ENCODE measurements at places on chromosomes 2 and 18.

GRCh38 chr2:143158551-143159485 lies 29.6 kb downstream of the ARHGAP15 start:
- DNase-seq: no peak

DNA sequence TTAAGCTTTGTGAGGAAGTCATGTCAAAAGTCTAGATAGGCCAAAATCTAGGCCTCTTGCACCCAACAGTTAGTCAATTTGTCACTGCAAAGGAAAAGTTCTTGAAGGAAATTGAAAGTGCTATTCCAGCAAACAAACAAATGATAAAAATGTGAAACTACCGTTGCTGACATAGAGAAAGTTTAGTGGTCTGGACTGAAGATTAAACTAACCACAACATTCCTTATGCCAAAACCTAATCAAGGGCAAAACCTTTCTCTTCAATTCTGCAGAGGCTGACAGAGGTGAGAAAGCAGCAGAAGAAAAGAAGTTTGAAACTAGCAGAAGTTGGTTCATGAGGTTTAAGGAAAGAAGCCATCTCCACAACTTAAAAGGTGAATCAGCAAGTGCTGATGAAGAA lies 44.0 kb upstream of the LRRTM4 start:
- no peak for DNase-seq

DNA sequence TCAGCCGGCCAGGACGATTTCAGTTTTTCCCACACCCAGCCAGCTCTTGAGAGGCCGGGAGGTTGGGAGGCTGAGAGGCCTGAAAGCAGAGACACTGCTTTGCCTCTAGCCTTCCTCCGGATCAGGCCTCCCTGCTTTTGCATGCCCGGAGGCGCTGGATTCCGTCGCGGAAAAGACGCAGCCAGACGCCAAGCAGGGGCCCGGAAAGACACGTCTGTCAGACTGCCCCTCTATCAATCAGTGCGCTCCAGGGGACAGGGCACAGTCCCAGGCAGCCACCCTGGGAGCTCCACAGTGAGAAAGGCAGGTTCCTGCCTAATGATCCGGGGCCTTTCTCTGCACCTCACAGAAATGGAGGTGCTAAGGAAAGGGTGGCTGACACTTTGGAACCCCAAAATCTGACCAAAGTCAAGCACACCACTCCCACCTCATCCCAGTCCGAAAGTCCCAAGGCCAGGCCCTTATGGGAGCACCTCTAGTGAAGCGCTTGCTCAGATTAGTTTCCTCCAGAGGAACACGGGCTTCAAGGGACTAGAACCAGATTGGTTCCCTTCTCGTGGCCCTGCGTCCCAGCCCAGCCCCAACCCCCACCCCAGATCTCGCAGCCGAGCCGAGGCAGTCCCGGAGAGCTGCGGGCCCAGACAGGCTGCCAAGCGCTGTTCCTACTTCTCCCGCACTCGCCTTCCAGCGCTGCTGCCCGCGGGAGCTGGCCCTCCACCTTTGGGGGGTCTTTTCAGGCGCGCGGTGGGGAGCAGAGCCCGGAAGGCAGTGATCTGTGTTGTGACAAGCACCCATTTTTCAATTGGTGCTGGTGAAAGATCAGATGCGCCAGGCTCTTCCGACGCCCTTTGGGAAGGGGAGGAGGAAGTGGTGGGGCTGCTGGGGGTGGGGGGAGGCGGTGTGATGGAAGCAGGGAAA lies 5.0 kb downstream of the DLX1 start:
- no peak for DNase-seq

DNA sequence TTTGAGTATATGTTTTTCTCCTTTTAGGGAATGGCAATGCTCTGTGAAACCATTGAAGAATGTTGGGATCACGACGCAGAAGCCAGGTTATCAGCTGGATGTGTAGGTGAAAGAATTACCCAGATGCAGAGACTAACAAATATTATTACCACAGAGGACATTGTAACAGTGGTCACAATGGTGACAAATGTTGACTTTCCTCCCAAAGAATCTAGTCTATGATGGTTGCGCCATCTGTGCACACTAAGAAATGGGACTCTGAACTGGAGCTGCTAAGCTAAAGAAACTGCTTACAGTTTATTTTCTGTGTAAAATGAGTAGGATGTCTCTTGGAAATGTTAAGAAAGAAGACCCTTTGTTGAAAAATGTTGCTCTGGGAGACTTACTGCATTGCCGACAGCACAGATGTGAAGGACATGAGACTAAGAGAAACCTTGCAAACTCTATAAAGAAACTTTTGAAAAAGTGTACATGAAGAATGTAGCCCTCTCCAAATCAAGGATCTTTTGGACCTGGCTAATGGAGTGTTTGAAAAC lies 82.3 kb downstream of the ACVR2A start:
- DNase-seq: no peak

DNA sequence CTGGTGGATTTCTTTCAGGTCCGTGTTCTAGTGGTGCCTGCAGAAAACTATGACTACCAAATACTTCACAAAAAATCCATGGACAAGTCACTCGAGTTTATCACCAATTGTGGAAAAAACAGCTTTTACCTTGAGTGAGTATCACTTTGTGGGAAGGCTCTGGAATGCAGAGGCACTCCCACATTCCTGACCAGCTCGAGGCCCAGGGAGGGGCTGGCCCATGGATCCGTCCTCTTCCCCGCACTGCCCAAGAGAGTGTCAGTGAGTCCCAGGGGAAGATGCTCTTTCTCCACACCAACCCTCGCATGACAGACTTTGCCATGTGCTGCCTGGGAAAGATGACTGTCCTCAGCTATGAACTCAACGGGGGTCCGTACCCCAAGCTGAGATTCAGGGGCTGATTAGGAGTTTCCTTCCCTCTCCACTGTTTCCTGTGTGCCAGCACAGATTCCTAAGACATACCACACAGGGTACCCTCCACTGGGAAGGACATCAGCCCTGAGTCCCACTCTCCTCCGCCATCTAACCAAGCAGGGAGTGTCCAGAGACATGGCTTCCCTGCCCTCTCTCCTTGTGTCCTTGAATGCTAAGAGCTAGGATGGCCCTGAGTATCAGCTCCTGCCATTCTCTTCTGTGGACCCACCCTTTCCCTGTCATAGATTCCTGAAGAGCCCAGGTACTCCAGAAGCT lies 155.9 kb downstream of the LAMA3 start:
- DNase-seq: no peak

DNA sequence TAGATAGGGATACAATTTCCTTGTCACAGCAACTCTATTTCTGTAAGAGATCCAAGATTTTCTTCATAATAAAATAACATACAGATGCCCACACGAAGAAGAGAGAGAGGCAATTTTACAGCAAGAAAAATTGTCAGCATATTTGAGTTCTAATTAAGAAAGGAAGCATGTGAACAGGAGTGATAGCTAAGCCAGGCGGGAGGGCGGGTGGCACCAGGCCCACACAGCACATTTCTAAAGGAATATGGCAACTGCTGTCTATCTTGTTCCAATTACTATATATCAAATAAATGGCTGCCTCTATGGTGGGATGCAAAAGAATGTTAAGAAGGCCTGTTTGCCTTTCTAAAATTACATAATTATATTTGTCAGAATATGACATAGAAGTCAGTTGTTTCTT lies 248.3 kb upstream of the DOK6 start:
- DNase-seq: no peak

DNA sequence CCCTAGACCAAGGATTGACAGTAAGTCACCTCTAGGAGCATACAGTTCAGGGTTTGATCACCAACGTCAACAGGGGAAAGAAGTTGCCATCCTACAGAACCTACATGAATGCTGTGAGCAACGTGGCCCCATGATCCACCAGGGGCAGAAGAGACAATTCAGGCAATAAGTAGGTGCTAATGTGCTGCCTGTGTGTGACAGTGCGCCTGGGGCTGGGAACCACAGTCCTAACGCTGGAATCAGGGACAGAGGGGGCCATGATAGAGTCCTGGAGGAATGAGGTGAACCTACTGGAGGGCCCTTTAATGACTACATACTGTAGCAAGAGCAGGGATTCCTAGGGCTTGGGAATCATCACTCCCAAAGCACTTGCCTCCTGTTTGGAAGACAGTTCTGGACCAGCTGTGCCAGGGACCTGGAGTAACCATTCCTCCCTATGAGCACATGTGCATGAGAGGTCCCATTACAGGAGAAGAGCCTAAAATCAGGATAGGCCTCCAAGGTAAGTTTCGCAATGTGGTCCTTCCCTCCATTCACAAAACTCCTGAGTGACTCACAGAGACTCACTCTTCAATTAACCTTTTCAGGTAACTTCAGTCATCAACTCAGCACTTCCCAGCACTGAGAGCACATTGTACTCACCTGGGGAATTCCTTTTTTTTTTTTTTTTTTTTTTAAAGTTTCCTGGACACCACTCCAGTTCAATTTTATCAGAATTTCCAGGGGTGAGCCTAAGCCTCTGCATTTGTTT lies 214.0 kb downstream of the TMEM163 start:
- no peak for DNase-seq

GRCh38 chr2:52405980-52406379 lies 1361.6 kb upstream of the CHAC2 start:
- DNase-seq: no peak

DNA sequence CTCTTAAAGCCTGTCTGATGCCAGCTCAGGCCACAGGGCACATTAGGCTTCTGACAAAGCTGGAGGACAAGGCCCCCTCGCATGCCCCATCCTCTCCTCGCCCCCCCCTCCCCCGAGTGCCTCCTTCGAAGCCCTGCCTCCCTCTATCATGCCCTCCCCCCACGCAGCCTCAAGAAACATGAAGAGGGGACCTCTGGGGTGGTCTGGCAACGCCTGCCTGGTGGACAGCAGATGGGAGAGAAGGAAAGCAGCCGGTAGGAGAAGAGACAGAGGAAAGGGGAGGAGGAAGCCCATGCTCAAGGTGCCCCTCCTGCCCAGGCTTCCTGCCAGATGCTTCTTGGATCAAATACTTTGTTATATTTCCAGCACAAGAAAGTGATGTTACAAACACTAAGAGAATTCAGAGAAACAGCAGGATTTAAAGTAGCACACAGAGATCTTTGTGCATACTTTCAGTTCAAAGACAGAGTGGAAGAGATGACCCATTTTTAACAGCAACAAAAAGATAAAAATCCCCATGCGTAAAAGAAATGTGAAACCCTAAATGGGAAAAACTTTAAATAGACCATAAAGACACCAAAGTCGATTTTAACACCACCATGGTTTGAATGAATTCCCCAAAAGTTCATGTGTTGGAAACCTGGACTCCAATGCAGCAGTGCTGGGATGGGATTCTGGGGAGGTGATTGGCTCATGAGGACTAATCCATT lies 19.0 kb downstream of the BOK start:
- DNase-seq: no peak

- DNase-seq: no peak
Observed at GRCh38 chr2:205060269-205060668, 515.0 kb downstream of the PARD3B start.

- no peak for DNase-seq
Observed at GRCh38 chr2:83282043-83282795, 1176.9 kb downstream of the SUCLG1 start.

GRCh38 chr2:25312958-25313710 lies 28.6 kb downstream of the DNMT3A start:
- no peak for DNase-seq

DNA sequence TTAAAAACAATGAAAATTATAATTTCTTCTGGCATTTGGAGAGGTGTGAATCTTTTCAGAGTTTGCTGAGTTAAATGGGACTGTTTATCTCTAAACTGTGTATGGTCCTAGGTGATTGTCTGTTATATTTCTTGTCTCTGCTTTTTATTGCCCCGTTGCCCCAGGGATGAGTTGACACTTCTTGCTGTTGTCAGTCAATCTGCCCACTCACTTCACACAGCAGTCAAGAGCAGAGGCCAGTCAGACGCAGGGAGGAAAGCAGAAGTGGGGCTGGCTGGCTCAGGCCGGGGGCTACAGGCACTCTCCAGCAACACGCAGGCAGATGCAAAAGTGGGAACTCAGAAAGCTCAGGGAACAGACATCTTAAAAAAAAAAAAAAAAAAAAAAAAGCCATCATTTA lies 365.2 kb downstream of the CLIP4 start:
- DNase-seq: no peak

DNA sequence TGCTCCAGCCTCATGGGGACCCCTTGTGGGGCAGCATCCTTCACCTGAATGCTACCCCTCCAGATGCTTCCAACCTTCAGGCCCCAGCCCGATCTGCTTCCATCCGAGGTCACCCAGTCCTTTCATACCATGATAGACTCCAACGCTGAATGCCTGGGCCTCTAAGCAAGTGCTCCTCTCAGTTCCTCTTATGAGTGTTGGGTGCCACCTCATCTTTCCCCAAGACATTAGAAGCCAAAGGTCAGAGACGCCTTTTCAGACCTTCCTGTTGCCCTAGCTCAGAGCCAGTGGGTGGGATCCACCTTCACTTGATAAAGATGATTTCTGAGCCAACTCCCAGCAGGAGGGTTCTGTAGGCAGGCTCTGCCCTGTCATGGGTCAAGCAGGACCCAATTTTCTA lies 174.5 kb upstream of the MGAT5 start:
- DNase-seq: no peak

- no peak for DNase-seq
Observed at GRCh38 chr18:79518028-79518682, 122.4 kb downstream of the NFATC1 start.

DNA sequence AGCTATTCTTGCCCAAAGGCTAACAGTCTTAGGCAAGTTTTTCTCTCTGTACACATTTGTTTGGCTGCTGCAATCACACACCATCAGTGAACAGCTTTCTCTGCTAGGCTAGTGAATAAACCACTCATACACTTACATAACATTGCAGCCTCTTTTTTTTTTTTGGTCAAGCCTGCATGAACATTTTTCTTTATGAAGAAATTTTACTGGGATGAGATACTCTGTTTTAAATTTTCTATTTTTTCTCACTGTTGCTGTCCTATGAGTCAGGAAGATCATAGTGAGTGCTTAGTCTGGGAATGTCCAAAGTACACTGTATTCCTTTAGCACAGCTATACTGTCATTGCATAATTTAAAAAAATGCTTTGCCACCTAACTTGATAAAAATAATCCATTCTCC lies 58.5 kb downstream of the ROCK1 start:
- no peak for DNase-seq

DNA sequence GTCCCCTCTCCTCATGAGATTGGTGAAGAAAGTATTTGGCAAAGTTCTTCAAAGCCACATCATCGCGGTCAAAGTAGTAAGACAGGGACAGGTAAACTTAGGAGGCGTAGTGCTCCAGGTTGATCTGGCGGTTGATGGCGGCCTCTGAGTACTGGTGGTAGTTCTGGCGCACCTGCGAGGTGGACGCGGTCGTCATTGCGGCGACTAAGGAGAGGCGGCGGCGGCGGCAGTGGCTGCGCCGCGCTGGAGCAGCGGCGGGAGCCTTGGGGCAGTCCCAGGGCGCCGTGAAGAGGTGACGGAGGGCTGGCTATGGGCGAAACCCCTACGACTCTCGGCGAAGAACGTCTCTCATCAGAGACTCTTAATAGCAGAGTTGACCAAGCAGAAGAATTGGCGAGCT lies 107.2 kb upstream of the UBE2E3 start:
- DNase-seq: no peak

GRCh38 chr18:24972577-24972976 lies 379.4 kb downstream of the ZNF521 start:
- DNase-seq: no peak

- no peak for DNase-seq
Observed at GRCh38 chr2:62831729-62832128, 126.2 kb downstream of the EHBP1 start.

GRCh38 chr2:38671303-38671702 lies 5.4 kb downstream of the GALM start:
- DNase-seq: no peak

- DNase-seq: no peak
Observed at GRCh38 chr2:168443818-168444217, 12.3 kb upstream of the CERS6 start.

- DNase-seq: no peak
Observed at GRCh38 chr2:128311216-128311754, 7.4 kb downstream of the HS6ST1 start.
